ENCODE measurements at places on chromosomes 2 and 18. TPM values are rescaled to one million over a fixed set of nuclear protein-coding genes. Genes with fewer than 3 reads are reported as not detected.

GRCh38 chr2:38529208-38529607, 73.5 kb downstream of the HNRNPLL start:
- no peaks in the 10 kb centered on the region for H3K27me3 ChIP-seq
- H3K4me1 ChIP-seq: no peaks in the 10 kb centered on the region
- no peak for DNase-seq
- no peaks in the 10 kb centered on the region for H3K36me3 ChIP-seq

GRCh38 chr18:80075940-80076339, 33.1 kb upstream of the ADNP2 start:
- H3K4me3 ChIP-seq: no peak overlapping the region
- DNase-seq: no peak
- H3K4me1 ChIP-seq: no peaks in the 10 kb centered on the region

GRCh38 chr2:216081012-216081411, 597 bp downstream of the PECR start:
- H3K27ac ChIP-seq: no peak overlapping the region
- no peaks in the 10 kb centered on the region for H3K4me1 ChIP-seq
- no peaks in the 10 kb centered on the region for H3K27me3 ChIP-seq
- H3K36me3 ChIP-seq: no peaks in the 10 kb centered on the region

- H3K4me3 ChIP-seq: no peak overlapping the region
- no peaks in the 10 kb centered on the region for H3K27me3 ChIP-seq
- no peaks in the 10 kb centered on the region for H3K4me1 ChIP-seq
- no peak for DNase-seq
Measured at GRCh38 chr2:166229678-166230023, 101.8 kb upstream of the SCN1A start.

DNA sequence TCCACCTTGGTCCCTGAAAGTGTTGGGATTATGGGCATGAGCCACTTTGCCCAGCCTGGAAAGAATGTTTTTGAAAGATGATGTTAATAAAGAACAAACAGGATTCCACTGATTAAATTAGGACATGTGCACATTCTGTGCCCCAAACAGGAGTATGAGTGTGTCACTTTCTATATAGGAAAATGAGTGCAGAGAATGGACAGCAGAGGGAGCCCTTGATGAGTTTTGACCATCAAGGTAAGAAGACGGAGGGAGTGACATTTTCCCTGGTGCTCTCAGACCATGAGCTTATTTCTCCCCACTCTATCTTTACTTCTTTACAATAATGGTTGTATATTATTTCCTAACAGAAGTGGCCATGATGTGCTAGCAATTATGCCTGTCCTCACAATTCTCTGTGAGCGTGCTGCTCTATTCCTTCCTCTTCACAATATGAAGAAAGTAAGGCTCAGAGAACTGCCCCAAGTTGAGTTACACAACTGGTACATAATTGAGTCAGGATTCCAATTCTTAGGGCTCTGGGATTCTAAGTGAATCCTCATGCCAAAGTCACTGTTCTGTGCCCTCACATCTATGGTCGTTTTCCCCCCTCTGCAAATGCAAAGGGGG, 20.6 kb downstream of the RPL37A start:
- H3K36me3 ChIP-seq: no peaks in the 10 kb centered on the region
- no peaks in the 10 kb centered on the region for H3K4me1 ChIP-seq
- H3K27me3 ChIP-seq: no peaks in the 10 kb centered on the region
- H3K27ac ChIP-seq: no peak overlapping the region

GRCh38 chr2:233261819-233262555, 10.5 kb downstream of the ATG16L1 start:
- H3K36me3 ChIP-seq: peaks cover 7% of the 10 kb centered on the region
- H3K4me1 ChIP-seq: no peaks in the 10 kb centered on the region
- no peak overlapping the region for H3K27ac ChIP-seq

DNA sequence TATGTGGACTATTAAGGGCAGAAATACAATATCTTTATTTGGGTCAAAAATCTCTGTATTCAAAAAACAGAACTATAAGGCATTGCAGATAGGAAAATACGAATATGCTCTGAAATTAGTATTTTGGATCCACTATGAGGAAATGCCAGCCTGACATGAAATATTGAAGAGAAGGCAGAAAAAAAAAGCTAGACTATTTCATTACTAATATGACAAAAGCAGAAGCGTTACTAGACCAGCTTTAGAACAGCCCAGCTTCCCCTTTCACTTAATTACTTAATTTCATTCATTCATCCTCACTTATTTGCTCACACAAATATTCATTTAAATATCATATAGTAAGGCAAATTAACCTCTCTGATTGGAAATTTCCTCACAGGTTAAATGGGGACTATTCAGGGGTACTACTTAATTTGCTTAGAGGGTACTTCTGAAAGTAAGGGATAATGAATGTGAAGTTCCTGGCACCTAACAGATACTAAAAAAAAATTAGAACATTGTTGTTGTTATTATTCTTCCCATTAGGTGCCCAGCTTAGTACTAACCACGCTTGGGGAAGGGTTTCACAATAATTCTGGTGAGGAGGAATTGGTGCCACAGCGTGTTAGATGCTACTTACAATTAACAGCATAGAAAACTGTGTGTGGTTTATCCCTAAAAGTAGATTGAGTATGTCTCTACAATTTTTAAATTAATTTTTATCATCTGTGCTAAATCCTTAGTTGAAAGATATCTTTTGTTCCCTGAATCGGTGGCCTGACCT, 71.1 kb upstream of the CTLA4 start:
- H3K27ac ChIP-seq: no peak overlapping the region
- H3K36me3 ChIP-seq: no peaks in the 10 kb centered on the region
- no peak for DNase-seq

DNA sequence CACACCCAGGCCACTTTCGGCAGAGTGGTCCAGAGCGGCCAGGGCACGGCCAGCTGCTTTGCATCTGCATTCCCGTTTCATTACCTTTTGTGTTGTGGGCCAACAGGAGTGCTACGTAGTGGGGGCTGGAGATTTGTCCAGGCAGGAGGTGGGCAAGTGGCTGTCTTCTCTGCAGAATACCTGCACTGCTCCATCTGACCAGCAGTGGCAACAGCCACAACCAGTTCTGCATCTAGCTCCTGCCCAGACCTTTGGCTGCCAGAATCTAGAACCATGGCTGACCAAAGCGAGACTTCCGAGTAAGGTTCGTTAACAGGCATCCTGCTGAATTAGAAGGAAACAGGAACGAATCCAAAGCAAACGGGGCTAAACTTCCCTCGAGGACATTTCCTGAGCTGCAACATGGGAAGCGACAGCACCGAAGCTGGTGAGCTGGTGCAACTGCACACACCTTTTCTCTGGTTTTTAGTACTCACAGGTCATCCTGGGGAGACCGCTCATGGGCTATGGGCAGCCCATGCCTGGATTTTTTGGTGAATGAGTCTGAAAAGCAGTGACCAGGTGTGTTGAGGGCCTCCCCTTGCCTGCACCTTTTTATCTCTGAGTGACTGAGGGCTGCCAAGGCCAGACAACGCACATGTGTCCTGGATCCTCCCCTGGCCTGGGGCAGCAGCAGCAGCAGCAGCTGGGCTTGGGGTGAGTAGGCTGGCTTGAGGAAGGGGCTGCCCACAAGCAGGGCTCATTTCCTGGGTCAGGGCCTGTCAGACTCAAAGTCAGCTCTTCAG, 10.5 kb downstream of the GDF7 start:
- no peaks in the 10 kb centered on the region for H3K27me3 ChIP-seq
- no peak for DNase-seq
- no peak overlapping the region for H3K4me3 ChIP-seq
- H3K27ac ChIP-seq: peak overlapping the region; percentile 54
- no peaks in the 10 kb centered on the region for H3K36me3 ChIP-seq

GRCh38 chr2:28166956-28167355, 225.7 kb upstream of the FOSL2 start:
- no peak overlapping the region for H3K4me3 ChIP-seq
- no peaks in the 10 kb centered on the region for H3K36me3 ChIP-seq
- H3K27ac ChIP-seq: no peak overlapping the region
- H3K4me1 ChIP-seq: peaks cover 39% of the 10 kb centered on the region

GRCh38 chr2:161312996-161313395, 4.8 kb downstream of the PSMD14 start:
- peaks cover 7% of the 10 kb centered on the region for H3K4me1 ChIP-seq
- no peak overlapping the region for H3K4me3 ChIP-seq
- H3K27ac ChIP-seq: no peak overlapping the region
- DNase-seq: no peak
- no peaks in the 10 kb centered on the region for H3K27me3 ChIP-seq

Gene TRABD2A
- total RNA-seq: 5.4 TPM

Gene SP9
- not detected for total RNA-seq
